ENCODE measurements at places on chromosomes 5 and 9.

DNA sequence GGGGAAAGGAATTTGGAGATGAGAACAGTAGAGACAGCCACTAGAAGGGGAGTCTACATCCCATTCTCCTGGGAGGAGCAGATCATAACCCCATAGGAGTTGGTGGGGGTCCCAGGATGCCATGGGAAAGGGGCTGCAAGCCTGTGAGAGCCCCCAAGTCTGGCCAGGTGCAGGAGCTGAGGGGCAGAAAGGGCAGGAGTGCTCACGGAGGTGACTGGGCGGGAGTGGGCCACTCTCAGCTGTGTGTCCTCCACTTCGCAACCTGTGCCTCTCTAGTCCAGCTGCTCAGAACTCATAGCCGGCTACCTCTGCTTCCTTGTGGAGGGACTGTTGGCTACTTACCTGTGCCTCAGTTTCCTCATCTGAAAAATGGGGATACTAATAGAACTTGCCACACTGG, 263.9 kb downstream of the FSTL4 start:
- DNase-seq, result no peak

GRCh38 chr9:36194326-36195000, 3.7 kb downstream of the CLTA start:
- DNase-seq, result no peak

DNA sequence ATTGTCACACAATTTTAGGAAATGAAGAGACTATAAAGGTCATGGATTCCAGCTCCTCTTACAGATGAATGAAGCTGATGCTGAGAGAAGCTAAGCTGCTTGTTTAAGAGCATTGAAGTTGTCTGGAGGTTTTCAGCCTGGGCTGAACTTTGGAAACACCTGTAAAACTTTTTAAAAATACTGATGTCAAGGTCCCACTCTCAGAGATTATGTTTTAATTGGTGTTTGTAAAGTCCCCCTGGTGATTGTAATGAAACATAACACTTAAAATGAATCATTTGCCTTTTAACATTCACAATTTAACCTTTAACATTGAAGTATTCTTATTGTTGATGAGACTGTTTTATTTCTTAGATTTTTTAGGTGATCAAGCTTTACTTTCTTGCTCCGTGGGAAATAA, 16.4 kb downstream of the RAD23B start:
- DNase-seq, result no peak

GRCh38 chr9:93823245-93824072, 131.7 kb downstream of the BARX1 start:
- no peak for DNase-seq

DNA sequence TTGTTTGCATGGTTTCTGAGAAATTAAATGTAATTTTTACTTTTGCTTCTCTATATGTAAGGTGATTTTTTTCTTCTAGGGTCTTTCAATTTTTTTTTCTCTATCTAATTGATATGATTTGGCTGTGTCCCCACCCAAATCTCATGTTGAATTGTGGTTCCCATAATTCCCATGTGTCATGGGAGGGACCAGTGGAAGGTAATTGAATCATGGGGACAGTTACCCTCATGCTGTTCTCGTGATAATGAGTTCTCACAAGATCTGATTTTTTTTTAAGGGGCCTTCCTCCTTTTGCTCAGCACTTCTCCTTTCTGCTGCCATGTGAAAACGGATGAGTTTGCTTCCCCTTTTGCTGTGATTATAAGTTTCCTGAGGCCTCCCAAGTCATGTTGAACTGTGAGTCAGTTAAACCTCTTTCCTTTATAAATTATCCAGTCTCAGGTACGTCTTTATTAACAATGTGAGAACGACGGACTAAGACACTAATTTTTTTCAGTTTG, 150.8 kb downstream of the MTRR start:
- DNase-seq, result no peak

DNA sequence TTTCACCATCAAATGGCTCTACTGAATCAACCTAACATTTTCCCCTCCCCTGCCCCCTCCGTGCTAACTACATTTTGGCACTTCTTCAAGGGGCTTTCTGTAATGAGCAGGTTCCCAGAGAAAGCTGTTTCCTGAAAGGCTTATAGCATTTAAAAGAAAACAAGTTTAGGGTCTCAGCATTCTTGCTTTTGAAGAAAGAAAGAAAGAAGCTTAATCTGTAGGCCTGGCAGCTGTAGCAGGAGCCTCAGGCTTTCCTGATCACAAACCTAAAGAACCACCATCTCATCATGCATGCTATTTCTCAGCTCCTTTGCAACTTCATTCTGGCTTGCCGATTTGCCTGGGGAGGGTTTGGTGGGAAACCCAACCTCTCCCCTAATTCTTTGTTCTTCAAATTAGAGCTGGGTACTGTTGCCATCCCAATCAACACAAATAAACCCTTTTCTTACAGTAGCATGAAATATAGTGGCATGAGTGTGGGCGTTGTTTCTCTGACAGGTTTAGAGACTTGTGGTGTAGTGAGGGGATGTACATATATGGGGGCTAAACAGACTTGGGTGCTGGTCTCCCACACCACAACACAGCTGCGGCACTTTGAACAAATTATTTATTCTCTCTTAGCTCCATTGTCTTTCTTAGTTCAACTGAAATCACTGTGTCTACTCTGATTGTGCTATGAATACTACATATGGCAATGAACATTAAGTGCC, 160.5 kb upstream of the TNC start:
- no peak for DNase-seq

DNA sequence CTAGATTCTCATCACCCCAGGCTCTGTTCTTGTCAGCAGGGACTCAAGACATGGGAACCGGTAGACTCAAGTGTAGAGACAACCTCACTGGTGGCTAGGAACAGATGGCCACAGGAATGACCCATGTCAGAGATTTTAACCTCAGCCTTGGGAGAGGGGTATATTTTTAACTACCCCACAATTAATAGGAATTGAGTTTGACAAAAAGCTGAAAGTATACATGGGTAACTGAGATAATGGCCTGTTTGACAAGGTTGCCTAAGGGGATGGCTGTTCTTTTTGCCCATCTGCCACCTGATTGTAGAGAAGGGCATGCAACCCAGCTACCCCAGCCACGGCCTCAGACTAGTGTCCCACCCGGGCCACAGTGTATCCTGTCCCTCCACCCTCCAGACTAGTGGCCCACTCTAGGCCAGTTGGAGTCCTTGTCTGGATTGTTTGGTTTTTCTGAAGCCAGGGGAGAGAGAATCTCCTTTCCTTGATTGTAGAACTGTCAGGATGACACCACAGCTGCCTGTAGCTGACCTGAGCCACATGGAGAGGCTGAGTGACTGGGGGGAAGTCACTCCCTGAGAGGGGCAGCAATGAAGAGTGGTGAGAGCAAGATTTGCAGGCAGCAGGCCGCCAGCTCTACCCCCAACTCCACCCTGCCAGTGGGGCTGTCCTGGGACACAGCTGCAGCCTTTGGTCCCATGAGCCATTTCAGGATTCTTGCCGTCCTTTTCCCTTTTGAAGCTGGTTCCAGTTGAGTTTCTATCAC, 14.6 kb upstream of the ANGPTL2 start:
- DNase-seq, result no peak

DNA sequence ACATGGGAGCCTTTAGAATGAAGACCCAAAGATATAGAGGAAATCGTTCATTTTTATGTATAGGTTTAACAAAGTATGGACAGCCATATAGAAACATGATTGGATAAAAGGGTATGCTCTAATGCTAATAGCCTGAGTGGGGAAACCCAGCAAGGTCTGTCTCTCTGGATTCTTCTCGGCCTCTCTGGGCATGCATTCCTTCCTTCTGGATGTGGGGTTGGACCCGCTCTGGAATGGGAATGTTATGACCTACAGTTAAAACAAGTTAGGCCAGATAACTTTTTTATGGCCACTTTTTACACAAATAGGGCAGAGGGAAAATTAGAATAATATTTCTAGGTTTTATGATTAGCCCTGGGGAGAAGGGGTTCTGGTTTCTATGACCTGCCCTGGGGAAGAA, 103.2 kb downstream of the ARSB start:
- no peak for DNase-seq

DNA sequence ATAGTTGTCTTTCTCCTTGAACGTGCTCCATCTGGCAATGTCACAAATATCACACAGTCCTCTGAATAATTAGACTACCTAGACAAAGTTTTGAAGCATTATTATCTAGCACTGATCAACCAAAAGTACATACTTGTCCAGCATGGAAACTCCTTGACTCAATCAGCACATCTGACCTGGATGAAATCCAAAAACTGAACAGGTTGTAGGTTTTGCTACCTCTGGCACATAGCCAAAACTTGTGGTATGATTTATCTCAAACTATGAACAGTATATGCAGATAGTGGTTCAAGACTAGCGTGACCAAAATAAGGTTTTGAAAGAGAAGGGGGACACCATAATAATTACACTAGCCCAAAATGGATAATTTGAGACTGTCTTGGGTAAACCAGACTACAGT, 158.1 kb downstream of the ARRDC3 start:
- no peak for DNase-seq

GRCh38 chr5:127649018-127649439, at the start of gene CTXN3:
Gene CTXN3, plus strand, starts transcription at chr5:127649082. Its CDS starts 8,440 bp downstream, at chr5:127657522.
- DNase-seq, result no peak

GRCh38 chr5:112973904-112974303, 2.7 kb upstream of the DCP2 start:
- DNase-seq, result no peak

DNA sequence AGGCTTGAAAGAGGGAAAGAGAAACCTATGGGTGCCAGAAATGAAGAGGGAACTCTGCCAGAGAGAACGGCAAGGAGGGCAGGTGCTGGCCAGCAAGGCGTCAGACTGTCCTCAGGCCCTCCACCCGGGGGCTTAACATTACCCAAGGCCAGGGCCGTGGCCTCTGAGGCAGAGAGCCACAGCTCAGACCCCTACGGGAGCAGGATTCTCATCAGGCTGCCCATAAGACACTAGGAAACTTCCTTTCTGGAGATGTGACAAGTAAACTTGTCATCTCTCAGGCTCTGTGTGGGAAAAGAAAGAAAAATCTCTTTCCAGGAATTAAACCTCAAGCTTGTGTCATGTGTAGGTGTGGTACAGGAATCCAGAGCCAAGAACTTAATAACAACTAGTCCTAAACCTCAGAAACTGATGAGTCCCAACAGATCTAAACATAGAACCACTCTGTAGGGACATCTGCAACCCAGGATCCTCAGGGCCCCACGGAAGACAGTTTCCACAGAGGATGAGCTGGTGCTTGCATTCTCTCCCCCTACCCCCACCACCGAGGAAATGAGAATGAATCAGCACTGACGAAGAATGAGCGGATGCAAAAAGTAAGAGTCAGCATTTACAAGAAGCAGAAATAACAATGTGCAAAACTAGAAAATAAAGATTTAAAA, 74.3 kb downstream of the DCP2 start:
- no peak for DNase-seq

- DNase-seq, result no peak
These were observed 45.7 kb downstream of the FXN start for GRCh38 chr9:69081261-69081660.

DNA sequence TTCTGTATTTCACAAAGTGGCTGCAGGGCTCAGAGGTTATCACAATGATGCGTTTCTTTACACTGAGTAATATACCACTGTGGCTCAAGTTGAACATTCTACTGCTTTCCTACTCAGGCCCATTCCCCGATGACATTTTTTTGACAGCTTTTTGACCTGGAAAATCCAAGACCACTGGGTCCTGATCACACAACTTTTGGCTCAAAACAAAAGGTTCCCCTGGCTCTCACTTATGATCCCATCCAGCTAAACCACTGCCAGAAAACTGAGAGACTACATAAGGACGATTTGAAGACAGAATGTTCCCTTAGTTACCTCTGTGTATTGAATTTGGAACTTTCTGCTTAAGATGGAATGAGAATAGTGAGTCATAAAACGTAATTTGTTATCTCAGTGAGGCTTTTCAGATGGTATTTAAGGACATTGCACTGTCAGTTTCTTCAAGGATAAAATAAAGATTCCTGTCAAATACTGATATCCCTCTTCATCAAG, 78.0 kb upstream of the FBXL7 start:
- no peak for DNase-seq

- DNase-seq, result no peak
These were observed 111.5 kb downstream of the SAXO1 start for GRCh38 chr9:18921366-18922075.

GRCh38 chr9:3586066-3586465, 60.3 kb upstream of the RFX3 start:
- DNase-seq, result no peak

- no peak for DNase-seq
These were observed 21.1 kb downstream of the GRHPR start for GRCh38 chr9:37443566-37443965.

- no peak for DNase-seq
These were observed 909 bp downstream of the NDFIP1 start for GRCh38 chr5:142109331-142110045.

- no peak for DNase-seq
These were observed 207.7 kb upstream of the PRR16 start for GRCh38 chr5:120256376-120256775.

DNA sequence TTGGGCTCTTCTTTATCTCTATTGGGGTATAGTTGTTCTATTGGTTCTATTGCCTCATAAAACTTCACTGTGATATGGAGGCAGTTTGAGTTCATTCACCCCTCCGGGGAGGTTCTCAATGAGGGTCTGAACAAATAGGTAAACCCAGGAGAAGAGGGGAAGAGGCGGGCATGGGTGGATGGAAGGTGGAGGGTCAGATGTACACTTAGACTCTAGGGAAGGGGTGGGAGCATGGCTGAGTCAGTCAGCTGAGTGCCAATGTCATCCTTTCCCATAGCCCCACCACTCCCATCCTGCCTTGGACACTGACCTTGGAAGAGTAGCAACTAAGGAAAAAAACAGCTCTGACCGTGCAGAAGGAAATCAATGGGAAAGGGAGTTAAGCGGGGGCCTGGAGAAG, 9.9 kb upstream of the FABP6 start:
- no peak for DNase-seq

DNA sequence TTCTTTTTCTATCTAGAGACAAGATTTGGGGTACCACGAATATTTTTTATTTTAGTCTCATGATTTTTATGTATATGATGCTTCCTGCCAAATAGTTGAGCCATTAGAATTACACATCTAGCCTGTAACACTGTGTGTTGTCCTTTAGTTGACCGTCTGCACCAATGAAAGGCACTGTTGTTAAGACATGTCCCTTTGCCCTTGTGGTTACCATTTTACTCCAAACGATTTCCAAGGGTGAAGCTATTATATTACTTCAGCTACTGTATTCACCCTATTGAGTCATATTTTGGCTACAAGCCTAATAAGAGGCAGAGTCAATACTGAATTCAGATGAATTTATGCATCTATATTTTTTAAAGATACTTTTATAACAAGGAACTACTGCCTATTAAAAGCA, 207.6 kb downstream of the CETN3 start:
- no peak for DNase-seq

DNA sequence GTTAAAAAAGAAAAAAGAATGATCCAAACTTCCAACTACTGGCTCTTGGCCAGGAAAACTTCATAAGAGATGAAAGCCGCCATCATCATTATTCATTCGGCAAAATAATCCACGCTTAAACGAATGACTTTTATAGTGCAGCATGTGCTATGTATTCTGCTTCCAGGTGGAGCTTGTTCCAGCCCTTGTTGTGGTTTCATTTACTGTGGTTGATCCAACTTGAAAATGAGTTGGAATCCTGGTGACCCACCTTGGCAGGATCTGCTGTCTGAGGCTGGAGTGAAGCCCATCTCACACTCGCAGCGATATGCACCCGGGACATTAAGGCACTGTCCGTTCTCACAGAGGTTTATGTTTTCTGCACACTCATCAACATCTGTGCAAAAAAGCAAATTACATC, 209.6 kb downstream of the FBN2 start:
- DNase-seq, result no peak

- no peak for DNase-seq
These were observed 174.9 kb downstream of the TTC39B start for GRCh38 chr9:15132091-15132490.

All from activated CD4-positive, alpha-beta T cell treated with anti-CD3 and anti-CD28 coated beads, Interleukin-2, amount 50 U/mL, for 4 hours (primary cell).